ENCODE measurements at places on chromosomes 4 and X. TPM values are rescaled to one million over a fixed set of nuclear protein-coding genes. Genes with fewer than 3 reads are reported as not detected.

CTAG1B gene
- total RNA-seq: not detected

PLK4 gene
- 7.6 TPM for total RNA-seq

SOWAHB gene
- under 0.01 TPM for total RNA-seq

BST1 gene
- 35.6 TPM for total RNA-seq

SPACA5B gene
- not detected for total RNA-seq
